Activated T-cell treated with anti-CD3 and anti-CD28 coated beads, Interleukin-2, amount 50 U/mL, for 48 hours (primary cell): ENCODE measurements at places on chromosomes 1 and 21.

- DNase-seq: no peak
Measured at GRCh38 chr1:109271458-109271857, 11.5 kb downstream of the PSRC1 start.

DNA sequence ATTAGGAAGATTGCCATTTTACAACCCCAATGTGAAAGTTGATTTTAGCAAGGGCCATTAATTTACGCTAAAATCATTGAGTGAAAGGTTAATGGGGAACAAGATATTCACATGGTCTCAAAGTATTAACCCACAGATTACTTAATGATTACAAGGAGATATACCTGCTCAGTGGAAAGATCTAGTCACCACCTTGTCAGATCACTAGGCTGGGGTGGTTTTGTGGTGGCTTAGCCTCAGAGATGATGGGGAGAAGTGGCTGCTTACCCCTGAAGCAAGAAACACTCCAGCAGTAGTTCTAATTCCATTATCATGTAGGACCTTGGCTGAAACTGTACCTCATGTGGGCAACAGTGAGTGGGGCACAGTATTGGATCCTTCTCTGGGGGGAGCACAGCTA, 20.1 kb upstream of the TRIM33 start:
- DNase-seq: no peak

DNA sequence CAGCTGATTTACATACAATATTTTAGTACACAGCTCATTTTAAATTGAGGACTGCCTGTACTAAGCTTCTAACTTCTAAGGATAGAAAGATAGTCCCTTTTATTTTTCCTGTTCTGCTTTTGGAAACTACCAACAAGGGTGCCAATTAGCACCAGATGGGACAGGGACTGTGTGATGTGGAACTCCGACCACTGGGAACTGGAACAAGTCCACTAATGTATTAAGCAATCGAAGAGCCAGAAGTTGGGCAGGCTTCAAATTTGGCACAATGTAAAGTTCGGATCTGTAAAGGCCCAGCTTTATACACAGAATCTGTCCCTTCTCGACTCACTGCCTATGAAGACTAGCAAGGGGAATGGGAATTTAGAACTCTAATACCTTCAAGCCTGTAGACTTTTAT, 149.3 kb downstream of the ZC3H11B start:
- DNase-seq: no peak

- no peak for DNase-seq
Measured at GRCh38 chr21:32302560-32302959, 3.9 kb downstream of the MRAP start.

DNA sequence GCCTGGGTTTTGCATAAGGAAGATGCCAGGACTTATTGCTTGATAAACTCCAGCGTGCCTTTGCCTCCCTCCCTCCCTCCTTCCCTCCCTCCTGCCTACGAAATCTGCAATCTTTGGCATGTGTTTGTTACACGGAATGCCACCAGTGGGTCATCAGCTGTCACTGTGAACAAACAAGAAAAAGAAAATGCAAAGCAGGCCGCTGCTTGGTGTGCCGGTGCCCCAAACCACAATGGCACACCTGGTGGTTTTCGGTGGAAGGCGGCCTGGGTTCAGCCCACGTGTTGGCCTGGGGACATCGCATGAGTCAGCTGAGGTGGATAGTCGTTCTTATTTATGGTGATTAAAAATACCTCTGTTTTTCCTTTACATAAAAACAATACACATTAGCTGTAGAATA, 16.3 kb upstream of the IFNLR1 start:
- peak; percentile 52 for DNase-seq

DNA sequence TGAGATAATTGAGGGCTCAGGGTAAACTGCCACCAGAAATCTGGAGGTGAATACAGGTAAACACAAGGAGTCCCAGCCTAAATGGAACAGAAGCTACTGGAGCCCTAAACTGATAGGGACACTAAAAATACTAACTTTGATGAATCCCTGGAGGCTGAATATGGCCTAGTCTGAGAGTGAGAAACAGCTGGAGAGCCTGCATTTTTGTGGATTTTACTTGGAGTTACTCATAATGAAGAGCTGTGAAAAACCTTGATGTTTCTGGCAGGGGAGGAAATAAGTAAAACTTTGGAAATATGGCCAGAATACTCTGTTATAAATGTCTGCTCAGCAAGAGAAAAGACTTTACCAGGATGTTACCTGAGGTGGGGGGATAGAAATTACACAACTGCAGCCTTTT, 164.4 kb downstream of the LIPI start:
- no peak for DNase-seq

- DNase-seq: no peak
Measured at GRCh38 chr1:241678536-241678935, 26.5 kb downstream of the WDR64 start.

DNA sequence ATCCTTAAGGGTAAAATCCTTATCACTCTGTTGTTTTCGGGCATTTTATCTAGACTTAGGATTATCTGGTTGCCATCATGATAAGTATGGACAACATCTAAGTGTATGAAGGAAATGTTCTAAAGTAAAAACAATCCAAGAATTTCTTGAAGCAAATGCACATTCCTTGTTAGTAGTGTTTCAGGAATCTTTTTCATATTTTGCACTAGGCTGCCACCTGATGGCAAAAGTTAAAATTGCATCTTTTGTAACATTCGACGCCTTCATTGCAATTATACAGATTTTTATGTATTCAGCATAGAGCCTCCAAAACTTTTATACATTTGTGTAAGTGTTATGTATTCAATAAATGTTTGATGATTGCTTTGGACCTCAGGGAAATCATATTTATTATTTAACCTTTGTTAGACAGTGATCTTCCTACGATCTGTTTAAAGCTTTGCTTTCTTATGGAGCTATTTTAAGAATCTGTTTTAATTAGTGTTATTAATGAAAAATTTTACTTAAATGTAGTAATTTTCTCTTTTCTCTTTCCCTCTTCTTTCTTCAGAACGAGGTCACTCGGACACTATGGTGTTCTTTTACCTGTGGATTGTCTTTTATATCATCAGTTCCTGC, 49.4 kb upstream of the KIAA1614 start:
- no peak for DNase-seq

DNA sequence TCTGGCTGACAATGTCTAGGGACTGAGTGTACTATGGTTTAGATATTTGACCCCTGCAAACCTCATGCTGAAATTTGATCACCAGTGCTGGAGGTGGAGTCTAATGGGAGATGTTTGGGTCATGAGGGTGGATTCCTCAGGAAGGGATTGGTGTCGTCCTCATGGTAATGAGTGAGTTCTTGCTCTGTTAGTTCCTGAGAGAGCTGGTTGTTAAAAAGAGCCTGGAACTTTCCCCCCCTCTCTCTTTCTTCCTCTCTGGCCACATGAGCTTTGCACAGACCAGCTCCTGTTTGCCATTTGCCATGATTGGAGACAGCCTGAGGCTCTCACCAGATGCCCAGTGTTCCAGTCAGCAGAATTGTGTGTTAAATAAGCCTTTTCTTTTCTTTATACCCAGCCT, 36.6 kb upstream of the CNIH3 start:
- no peak for DNase-seq
